ENCODE measurements at places on chromosomes 2 and 18.

DNA sequence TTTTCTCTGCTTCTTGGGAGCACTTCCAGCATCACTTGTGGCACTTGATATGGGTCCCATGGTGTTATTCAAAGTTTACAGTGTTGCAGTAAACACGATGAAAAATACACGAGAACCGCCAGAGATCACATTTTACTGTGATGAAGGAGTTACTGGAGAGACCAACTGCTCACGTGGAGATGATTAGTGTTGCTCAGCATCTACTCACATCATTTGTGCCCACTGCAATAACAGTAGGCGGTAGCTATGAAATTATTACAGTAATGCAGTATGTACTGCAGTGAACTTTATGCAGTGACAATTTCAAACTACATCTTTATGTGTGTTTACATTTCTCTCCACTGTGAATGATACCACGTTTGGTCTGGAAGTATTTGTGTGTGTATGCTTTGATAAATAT is 93.5 kb downstream of the SLC4A3 start:
- no peak for DNase-seq

- no peak for DNase-seq
These were observed 126.6 kb upstream of the PDE1A start for GRCh38 chr2:182553483-182553882.

DNA sequence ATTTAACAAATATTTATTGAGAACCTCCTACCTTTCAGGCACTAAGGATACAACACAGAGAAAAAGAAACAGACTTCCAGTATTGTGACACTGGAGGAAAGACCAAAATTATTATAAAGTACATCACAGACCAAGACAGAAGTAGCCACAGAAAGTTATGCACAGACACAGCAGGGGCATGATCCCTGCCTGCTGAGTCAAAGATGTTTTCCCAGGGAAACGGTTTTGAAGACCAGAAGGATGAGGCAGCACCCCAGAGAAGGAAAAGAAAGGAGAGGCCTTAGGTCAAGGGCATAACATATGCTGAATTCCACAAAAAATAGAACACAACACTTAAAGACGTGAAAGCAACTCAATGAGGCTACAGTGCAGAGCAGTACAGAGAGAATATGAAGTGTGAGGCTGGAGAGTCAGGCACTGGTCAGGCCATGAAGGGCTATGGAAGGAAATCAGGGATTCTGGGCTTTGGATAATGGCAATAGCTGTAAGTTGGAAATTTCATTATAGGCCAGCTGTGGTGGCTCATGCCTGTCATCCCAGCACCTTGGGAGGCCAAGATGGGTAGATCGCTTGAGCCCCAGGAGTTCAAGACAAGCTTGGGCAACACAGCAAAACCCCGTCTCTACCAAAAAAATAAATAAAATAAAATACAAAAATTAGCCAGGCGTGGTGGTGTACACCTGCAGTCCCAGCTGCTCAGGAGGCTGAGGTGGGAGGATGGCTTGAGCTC is 8.2 kb downstream of the ADAM17 start:
- no peak for DNase-seq

DNA sequence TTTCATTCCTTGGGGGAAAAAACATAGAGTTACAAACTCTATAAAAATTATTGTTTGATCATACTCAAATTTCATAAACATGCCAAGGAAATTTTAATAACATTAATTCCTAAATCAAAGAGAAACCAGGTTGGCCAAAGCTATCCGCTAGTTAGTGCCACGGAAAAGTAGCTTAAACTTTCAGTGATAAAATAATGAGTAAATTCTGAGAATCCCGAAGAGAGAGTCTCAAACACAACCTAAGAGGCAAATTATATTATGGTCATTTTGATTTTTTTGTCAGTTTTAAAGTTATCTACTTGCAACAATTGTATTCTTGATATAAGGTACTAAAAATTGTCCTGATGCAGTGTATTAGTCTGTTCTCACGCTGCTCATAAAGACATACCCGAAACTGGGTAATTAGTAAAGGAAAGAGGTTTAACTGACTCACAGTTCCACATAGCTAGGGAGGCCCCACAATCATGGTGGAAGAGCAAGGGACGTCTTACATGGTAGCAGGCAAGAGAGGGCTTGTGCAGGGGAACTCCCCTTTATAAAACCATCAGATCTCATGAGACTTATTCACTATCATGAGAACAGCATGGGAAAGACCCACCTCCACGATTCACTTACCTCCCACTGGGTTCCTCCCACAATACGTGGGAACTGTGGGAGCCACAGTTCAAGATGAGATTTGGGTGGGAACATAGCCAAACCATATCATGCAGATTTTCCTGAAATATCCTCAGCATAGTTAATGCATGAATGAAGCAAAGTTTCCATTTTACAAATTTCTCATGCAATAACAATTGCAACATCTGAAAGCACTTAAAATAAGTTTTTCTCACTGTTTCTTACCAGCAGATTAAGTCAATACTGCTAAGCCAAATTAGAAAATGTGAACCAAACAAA is 205.9 kb upstream of the STK17B start:
- no peak for DNase-seq

- no peak for DNase-seq
These were observed 65.3 kb downstream of the ZC3H6 start for GRCh38 chr2:112340475-112341267.
